ENCODE measurements at places on chromosomes 3 and 15.

DNA sequence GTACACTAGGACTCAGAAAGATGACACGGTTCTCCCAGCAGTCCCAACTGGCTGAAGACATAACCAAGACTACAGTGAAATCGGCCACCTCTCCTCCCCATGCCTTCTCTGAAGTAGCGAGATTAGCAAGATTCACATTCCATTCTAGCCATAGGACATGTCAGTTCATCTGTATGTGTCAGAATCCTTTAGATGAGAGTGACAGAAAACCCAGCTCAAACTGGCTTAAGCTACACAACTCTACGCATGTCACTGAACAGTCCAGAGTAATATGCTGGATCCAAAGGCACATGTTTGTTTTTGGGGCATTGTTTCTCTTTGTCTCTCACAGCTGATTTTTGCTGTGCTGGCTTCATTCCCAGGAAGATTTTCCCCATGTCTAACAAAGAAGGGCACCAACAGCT lies 75.8 kb downstream of the RARB start:
- H3K27ac ChIP-seq: no peak overlapping the region
- no peaks in the 10 kb centered on the region for H3K4me1 ChIP-seq
- H3K36me3 ChIP-seq: no peaks in the 10 kb centered on the region
- DNase-seq: no peak

DNA sequence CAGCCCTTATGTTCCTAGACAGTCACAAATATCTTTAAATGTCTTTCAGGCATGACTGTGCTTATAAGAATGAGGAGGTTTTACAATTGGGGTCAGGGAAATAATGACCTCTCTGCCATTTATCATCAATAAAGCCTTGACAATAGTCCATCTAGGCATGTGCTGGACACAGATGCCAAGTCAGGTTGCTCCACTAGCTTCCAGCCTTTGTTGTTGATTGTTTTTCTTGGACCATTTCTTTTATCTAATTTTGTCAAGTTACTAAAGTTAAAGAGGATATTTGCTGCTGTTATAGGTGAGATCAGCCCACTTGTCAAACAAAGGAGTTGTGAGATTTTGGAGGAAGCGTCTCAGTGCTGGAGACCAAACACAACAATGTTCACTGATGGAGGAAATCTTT lies 628.0 kb downstream of the ROBO2 start:
- DNase-seq: no peak
- no peaks in the 10 kb centered on the region for H3K36me3 ChIP-seq
- no peaks in the 10 kb centered on the region for H3K27me3 ChIP-seq
- no peak overlapping the region for H3K4me3 ChIP-seq

DNA sequence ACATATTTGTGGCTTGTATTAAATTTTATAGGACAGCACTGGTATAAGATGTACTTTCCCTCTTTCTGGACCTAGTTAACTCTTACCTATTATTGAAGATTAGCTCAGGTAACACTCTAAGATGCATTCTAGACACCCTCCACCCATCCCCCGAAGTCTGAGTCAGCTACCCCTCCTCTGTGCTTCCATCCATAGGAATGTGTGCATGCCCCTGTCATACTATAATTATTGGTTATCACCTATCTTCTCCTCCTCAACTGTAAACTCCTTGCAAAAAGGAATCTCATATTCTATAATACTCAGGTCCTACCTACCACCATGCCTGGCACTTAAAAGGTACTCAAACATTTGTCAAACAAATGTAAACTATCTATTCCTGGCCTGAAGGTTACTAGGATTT lies 3.0 kb downstream of the PEAK1 start:
- H3K36me3 ChIP-seq: no peaks in the 10 kb centered on the region
- no peak overlapping the region for H3K4me3 ChIP-seq

DNA sequence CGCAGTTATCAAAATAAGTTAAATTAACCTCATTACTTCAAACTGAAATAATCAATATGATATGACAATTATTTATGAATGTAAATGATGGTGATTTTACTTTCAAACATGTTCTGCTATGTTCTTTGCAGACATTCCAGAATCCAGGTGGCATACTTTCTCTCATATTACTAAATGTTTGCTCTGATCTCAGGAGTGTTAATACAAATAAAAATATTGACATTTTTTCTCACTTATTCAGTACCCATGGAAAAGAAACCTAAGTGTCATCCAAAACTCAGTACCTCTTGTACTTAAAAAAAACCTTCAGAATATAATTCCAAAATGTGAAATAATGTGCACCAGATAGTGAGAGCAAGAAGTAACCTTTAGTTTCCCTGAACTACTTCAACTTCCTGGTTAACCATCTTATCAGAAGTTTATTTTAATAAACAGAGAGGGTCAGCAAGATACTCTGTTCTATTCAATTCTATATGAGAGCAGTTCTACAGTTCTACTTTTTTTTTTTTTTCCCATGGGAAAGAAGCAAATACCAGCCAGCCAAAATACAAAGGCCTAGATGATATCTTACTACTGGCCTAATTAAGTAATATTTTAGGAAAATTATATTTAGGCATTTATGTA lies 494.1 kb downstream of the MECOM start:
- H3K27me3 ChIP-seq: no peaks in the 10 kb centered on the region
- no peaks in the 10 kb centered on the region for H3K36me3 ChIP-seq
- no peaks in the 10 kb centered on the region for H3K4me1 ChIP-seq
- H3K27ac ChIP-seq: no peak overlapping the region
- no peak for DNase-seq

GRCh38 chr3:100954990-100955389 lies 38.2 kb downstream of the ABI3BP start:
- no peaks in the 10 kb centered on the region for H3K27me3 ChIP-seq
- no peak overlapping the region for H3K4me3 ChIP-seq
- H3K4me1 ChIP-seq: no peaks in the 10 kb centered on the region
- DNase-seq: no peak
- H3K36me3 ChIP-seq: no peaks in the 10 kb centered on the region
- H3K27ac ChIP-seq: no peak overlapping the region

GRCh38 chr3:146274833-146275232 lies 23.9 kb upstream of the PLSCR4 start:
- no peak overlapping the region for H3K4me3 ChIP-seq
- no peaks in the 10 kb centered on the region for H3K4me1 ChIP-seq
- no peak overlapping the region for H3K27ac ChIP-seq
- no peaks in the 10 kb centered on the region for H3K36me3 ChIP-seq
- H3K27me3 ChIP-seq: no peaks in the 10 kb centered on the region

GRCh38 chr3:154161806-154162205 lies 40.6 kb downstream of the ARHGEF26 start:
- no peaks in the 10 kb centered on the region for H3K27me3 ChIP-seq
- no peaks in the 10 kb centered on the region for H3K4me1 ChIP-seq
- no peak for DNase-seq
- H3K4me3 ChIP-seq: no peak overlapping the region
- H3K27ac ChIP-seq: no peak overlapping the region

GRCh38 chr3:25552251-25552650 lies 112.5 kb downstream of the TOP2B start:
- DNase-seq: no peak
- no peak overlapping the region for H3K4me3 ChIP-seq
- H3K4me1 ChIP-seq: no peaks in the 10 kb centered on the region
- H3K36me3 ChIP-seq: no peaks in the 10 kb centered on the region
- H3K27ac ChIP-seq: no peak overlapping the region

DNA sequence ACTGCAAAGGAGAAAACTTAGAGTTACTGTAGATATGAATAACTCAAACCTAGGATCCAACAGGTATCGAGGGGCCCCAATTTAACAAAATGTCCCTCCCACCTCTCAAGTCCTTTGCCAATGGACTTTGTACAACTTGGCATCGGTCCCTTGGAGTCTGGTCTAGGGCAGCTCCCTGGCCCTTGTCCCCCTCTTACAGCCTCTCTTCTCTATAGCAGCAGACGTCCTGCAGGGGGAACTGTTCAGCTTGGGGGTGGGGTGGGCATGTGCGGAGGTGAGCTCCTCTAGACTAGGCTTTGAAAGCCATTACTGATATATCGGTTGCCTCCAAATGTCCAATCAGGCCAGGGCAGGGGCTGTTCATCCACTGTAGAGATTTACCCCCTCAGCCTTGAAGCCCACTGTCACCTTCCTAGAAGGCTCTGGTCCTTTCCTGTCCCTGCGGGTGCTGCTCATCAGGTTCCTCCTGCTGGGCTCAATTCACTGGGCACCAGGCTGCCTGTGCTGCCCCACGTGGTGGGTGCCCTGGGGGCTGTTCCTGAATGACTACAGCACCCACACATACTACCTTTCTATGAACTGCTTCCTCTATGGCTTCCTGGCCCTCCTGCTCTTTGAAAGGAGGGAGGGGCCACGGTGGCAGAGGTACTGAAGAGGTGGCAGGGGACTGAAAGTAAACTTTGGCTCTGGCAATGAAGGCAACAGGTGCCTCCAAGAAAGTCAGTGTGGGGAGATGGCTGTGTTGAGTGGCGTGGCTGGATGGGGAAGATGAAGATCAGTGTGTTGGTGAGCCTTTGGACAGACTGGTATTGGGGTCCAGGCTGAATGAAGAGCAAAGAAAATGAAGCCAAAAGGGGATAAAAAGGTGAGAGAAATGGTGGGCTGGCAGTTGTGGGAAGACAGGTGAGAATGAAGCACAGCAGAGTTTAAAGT lies 78.8 kb upstream of the MEX3B start:
- peaks cover 3% of the 10 kb centered on the region for H3K36me3 ChIP-seq
- no peaks in the 10 kb centered on the region for H3K27me3 ChIP-seq
- H3K4me1 ChIP-seq: no peaks in the 10 kb centered on the region
- no peak overlapping the region for H3K27ac ChIP-seq

GRCh38 chr3:82012775-82013174 lies 251.3 kb upstream of the GBE1 start:
- DNase-seq: no peak
- no peak overlapping the region for H3K27ac ChIP-seq
- no peaks in the 10 kb centered on the region for H3K27me3 ChIP-seq
- no peak overlapping the region for H3K4me3 ChIP-seq
- no peaks in the 10 kb centered on the region for H3K36me3 ChIP-seq

GRCh38 chr3:116413319-116413718 lies 32.0 kb downstream of the LSAMP start:
- H3K4me1 ChIP-seq: no peaks in the 10 kb centered on the region
- H3K27ac ChIP-seq: no peak overlapping the region
- H3K27me3 ChIP-seq: no peaks in the 10 kb centered on the region

DNA sequence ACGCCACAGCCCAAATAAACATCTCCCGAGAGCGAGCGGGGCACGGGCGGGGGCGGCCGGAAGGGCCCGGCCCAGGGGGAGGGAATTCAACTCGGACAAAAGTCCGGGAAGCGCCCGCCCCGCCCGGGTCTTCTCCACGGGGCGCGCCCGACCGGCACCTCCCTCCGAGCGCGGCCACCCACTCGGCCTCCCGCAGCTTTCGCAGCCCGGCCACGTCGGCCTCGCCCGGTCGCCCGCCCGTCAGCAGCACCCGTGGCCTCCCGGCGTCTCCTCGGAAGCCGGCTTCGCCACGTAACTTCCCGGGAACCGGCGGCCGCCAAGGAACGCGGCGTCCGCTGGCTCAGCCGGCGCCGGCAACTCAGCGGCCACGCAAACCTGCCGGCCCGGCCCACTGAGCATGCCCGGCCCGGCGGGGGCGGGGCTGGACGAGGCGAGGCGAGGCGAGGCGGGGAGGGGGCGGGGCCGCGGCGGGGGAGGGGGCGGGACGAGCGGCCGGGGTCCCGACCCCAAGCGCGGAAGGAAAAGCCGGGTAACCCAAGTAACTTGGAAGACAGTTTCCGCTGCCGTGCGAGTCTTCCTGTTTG lies at the start of gene TJP1:
TSS of gene TJP1 (minus strand) at position 369 of the 584 bp plus-strand sequence. CDS start 440 bp downstream, outside the sequence.
- H3K27ac ChIP-seq: no peak within 1 kb of the TSS
- no peaks in the 10 kb centered on the region for H3K36me3 ChIP-seq
- no peak within 1 kb of the TSS for H3K4me3 ChIP-seq
- H3K27me3 ChIP-seq: peaks cover 44% of the 10 kb centered on the region
- peaks cover 31% of the 10 kb centered on the region for H3K4me1 ChIP-seq

GRCh38 chr15:72852273-72852672 lies 68.7 kb upstream of the ADPGK start:
- no peak overlapping the region for H3K4me3 ChIP-seq
- no peak overlapping the region for H3K27ac ChIP-seq
- peaks cover 2% of the 10 kb centered on the region for H3K27me3 ChIP-seq

GRCh38 chr3:127817406-127817841 lies 4.9 kb downstream of the MGLL start:
- DNase-seq: no peak
- peaks cover 49% of the 10 kb centered on the region for H3K27me3 ChIP-seq
- H3K4me1 ChIP-seq: peaks cover 3% of the 10 kb centered on the region
- no peak overlapping the region for H3K27ac ChIP-seq

- no peak overlapping the region for H3K4me3 ChIP-seq
- no peak for DNase-seq
- peaks cover 3% of the 10 kb centered on the region for H3K27me3 ChIP-seq
- H3K36me3 ChIP-seq: no peaks in the 10 kb centered on the region
Observed at GRCh38 chr15:94620632-94621031, 389.3 kb downstream of the MCTP2 start.

GRCh38 chr15:52097180-52097579 lies 15.4 kb downstream of the BCL2L10 start:
- H3K27me3 ChIP-seq: peaks cover 4% of the 10 kb centered on the region
- DNase-seq: no peak
- no peaks in the 10 kb centered on the region for H3K36me3 ChIP-seq
- no peaks in the 10 kb centered on the region for H3K4me1 ChIP-seq
- H3K27ac ChIP-seq: no peak overlapping the region
- H3K4me3 ChIP-seq: no peak overlapping the region

- peaks cover 5% of the 10 kb centered on the region for H3K36me3 ChIP-seq
- DNase-seq: no peak
- no peak overlapping the region for H3K4me3 ChIP-seq
Observed at GRCh38 chr3:123119802-123120201, 53.0 kb downstream of the PDIA5 start.

DNA sequence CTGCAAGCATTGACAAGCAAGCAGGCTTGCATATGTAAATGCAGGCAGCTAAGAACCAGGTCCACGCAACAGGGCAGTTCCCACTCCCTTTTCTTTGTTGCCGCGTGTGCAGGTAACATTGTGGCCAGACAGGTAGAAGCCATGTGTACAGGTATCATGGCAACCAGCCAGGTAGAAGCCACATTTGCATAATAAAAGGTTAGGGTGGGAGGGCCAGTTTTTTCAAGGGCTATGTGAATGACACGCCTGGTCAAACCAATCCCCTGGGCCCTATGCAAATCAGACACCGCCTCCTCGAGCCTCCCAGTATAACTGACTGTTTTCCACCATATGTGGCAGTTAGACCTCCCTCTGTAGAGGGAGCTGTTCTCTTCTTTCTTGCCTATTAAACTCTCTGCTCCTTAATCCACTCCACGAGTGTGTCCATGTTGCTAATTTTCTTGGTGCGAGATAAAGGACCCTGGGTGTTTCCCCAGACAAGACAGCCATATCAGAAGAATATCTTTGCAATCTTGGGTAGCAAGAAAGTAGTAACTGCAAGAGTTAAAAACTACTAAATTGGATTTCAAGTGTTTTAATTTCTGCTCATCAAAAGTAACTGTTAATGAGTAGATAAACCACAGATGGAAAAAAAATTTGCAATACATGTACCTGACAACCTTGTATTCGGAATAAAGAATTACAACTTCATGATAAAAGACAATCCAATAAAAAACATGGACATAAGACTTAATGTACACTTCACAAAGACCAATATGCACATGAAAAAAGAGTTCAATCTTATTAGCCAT lies 21.8 kb downstream of the PCOLCE2 start:
- no peak overlapping the region for H3K27ac ChIP-seq
- H3K27me3 ChIP-seq: no peaks in the 10 kb centered on the region
- no peak for DNase-seq
- H3K4me3 ChIP-seq: no peak overlapping the region
